ENCODE measurements at places on chromosomes 6 and 20. TPM values are rescaled to one million over a fixed set of nuclear protein-coding genes. Genes with fewer than 3 reads are reported as not detected.

UBE3D gene
- total RNA-seq: 7.4 TPM

ZNF334 gene
- 1.9 TPM for total RNA-seq

TFAP2A gene
- 2.6 TPM for total RNA-seq

POU3F2 gene
- not detected for total RNA-seq

TRAPPC3L gene
- total RNA-seq: not detected

TCP11 gene
- 0.32 TPM for total RNA-seq

RAD21L1 gene
- not detected for total RNA-seq

BHLHE23 gene
- total RNA-seq: not detected

Measured in fibroblast of villous mesenchyme (primary cell).